ENCODE measurements at places on chromosomes 13 and 19.

- DNase-seq, result no peak
Observed at GRCh38 chr19:45601524-45602374, at the start of gene GPR4. GPR4 (minus strand) TSS chr19:45602212; CDS start chr19:45591866, 10,346 bp downstream.

DNA sequence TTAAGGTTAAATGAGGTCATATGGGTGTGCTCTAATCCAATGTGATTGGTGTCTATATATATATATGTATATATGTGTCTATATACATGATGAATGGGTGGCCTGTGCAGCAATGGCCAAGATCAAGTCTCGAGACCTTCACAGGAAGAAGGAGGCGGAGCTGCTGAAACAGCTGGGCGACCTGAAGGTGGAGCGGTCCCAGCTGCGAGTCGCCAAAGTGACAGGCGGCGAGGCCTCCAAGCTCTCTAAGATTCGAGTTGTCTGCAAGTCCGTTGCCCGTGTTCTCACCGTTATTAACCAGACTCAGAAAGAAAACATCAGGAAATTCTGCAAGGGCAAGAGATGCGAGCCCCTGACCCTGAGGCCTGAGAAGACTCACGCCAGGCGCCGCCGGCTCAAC is 109.8 kb downstream of the EFNB2 start:
- DNase-seq, result no peak

DNA sequence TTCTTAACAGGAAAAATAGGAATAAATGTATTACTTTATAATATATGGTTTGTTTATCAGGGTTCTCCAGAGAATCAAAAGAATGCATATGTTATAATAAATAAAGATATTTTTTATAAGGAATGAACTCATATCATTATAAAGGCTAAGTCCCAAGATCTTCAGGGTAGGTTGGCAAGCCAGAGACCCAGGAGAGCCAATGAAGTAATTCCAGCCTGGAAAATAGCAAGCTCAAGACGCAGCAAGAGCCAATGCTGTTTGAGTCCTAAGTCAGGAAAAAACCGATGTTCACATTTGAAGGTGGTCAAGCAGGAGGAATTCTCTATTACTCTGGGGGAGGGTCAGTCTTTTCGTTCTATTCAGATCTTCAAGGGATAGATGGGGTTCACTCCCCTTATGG is 490.0 kb downstream of the PCDH20 start:
- DNase-seq, result no peak

- peak; percentile 70 for DNase-seq
Observed at GRCh38 chr19:36605101-36605876, at the start of gene ZNF382. ZNF382 (plus strand) TSS chr19:36605313; CDS start chr19:36609915, 4,602 bp downstream.

- DNase-seq, result no peak
Observed at GRCh38 chr13:41354416-41354815, 43.3 kb downstream of the NAA16 start.

DNA sequence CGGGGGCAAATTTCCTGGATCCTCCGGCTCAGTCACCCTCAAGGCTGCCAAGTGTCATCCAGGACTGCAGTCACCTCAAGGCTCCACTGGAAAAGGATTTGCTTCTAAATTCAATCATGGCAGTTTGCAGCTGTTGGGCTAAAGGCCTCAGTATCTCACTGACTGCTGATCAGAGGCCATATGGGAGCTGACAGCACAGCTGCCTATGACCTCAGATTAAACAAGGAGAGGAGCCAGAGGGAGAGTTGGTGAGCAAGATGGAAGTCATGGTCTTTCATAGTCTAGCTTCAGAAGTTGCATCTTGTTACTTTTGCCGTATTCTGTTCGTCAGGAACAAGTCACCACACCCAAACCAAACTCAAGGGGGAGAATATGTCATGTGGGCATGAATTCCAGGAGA is 849.7 kb downstream of the UQCRFS1 start:
- DNase-seq, result no peak

- no peak for DNase-seq
Observed at GRCh38 chr19:30873003-30873402, 476.2 kb downstream of the TSHZ3 start.

GRCh38 chr19:45117167-45117594 is 24.2 kb downstream of the PPP1R37 start:
- DNase-seq, result no peak

- peak; percentile 57 for DNase-seq
Observed at GRCh38 chr13:98853771-98854221, 101.3 kb upstream of the SLC15A1 start.

- no peak for DNase-seq
Observed at GRCh38 chr19:245457-245856, 45.7 kb downstream of the PLPP2 start.

- DNase-seq, result no peak
Observed at GRCh38 chr19:7691497-7691896, 10.4 kb downstream of the FCER2 start.

GRCh38 chr13:49838989-49839388 is 46.5 kb upstream of the KPNA3 start:
- DNase-seq, result no peak

DNA sequence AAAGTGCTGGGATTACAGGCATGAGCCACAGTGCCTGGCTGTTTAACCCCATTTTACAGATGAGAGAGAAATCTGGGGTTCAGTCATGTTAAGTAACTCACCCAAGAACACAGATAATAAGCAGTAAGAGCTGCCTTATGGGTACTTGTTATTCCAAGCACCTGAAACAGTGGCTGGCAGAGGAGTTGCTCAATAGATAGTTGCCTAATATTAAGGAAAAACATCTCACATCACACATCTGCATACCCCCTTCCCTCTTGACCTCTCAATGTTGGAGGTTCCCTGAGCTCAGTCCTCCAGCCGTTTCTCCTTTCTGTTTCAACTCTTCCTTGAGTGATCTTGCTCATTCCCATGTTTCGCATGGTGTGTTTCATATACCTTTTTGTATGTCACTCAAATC is 401.9 kb downstream of the KLF12 start:
- DNase-seq, result no peak

- DNase-seq, result peak; percentile 38
Observed at GRCh38 chr13:31769575-31769974, 30.2 kb downstream of the RXFP2 start.

DNA sequence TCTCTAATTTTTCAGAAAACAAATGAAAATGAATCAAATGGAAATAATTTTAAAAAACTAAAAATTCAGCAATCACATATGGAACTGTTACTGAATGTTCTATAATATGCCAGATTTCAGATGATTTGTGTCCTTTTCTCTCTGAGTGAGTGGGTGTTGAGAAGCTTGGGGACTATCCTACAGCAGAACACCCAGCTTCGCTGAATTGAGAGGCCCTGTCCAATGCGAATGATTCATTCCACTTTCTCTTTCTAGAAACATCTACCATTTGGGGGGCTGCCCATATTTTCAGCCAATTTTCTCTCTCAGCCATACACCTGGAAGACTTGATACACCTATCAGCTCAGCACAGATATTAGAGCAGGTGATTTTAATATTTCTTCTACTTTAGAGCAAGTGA is 1666.7 kb downstream of the EFNB2 start:
- DNase-seq, result no peak

DNA sequence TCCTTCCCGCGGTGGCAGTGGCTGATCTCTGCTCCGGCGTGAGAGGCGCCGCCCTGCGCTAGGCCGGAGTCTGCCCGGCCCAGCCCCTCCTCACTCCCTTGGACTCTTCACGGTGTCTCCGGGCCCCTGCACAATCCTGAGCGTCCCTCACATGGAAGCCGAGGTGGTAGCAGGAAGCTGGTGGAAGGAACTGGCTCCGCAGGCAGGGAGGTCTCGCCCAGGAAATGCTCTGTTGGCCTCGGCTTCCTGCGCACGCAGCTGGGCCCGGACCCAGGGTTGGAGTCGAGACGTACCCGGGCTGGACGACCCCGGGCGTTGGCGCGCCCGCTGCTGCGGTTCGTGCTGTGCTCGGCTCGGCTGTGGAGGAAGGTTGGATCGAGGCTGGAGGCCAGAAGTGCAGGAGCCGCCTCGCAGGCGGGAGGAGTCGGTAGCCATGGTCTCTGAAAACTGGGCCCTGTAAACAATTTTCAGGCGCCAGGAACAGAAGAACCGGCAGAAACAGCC is 46.3 kb downstream of the ZNF724 start:
- no peak for DNase-seq

DNA sequence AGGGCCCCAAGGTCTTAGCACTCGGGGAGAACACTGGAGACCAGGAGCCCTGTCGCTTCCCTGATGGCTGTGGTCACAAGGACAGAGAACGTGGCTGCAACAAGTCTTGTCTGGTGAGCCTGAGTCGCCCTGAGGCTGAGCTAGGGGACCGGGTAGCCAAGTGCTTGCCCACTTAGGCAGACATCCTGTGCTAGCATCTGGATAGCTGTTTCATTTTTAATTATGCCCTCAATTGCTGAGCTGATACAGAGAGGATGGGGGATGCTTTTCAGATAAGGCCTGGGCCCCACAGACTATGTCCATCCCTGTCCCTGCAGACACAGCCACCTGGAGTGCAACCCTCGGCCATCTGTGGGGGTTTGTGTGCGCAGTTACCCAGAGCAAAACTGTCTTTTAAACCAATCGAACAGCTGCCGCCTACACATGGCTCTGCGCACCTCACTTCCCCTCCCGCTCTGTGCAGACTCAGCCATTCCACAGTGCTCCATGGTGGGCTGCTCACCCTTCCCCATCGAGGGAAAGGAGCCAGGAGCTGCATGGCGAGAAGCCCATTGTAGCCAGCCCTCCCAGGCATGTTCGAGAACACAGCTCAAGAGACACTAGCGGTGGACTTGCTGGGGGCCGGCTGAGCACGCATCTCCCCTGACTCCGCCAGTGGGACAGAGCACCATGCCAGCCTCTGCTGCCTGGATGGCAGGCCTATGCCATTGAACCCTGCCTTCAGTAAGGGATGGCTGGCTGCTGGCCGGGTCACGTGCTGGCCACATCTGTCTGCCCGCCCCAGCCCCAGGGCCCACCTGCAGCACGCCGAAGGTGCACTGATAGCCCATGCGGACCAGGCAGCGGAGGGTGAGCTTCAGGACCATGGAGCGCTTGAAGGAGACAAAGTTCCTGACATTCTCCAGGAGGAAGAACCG is 19.4 kb upstream of the EIF3G start:
- DNase-seq, result no peak

GRCh38 chr13:25743421-25743820 is 308.4 kb downstream of the SHISA2 start:
- no peak for DNase-seq

DNA sequence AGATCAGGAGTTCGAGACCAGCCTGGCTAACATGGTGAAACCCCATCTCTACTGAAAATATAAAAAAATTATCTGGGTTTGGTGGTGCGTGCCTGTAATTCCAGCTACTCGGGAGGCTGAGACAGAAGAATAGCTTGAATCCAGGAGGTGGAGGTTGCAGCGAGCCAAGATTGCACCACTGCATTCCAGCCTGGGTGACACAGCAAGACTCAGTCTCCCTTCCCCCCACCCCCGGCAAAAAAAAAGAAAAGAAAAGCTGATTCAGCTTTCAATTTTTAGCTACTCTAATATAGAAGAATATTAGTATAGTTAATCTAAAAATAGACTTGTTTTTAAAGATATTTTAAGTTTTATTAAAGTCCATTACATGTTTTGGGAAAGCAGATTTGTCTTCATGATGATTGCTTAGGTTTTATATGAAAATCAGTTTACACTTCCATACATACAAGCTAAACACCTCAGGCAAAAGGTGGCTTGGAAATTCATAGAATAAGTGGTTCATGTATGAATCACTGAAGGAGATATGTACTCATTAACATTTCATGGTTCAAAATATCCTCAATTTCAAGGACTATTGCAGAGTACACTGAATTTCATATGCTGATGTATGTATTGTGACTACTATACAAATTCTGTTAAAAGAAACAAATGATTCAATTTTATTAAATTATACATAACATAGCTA is 165.2 kb downstream of the TDRD3 start:
- DNase-seq, result peak; percentile 12

DNA sequence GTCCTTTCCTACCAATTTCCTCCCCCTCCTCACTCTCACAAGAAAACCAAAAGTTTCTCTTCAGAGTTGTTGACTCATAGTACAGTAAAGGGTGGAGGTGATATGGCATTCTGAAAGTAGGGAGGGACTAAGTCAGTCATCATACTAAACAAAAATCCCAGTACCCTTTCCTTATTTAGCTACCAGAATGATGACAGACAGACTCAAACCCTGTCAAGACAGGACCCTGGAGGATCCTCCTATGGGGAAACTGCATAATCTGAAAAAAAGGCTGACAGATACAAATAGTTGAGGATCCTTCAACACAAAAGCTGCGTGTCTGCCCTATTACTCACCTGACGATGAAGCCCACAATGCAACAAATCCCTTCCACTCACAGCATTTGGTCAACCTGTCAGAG is 55.5 kb downstream of the CYSLTR2 start:
- DNase-seq, result no peak

- no peak for DNase-seq
Observed at GRCh38 chr13:95207769-95208366, 93.4 kb downstream of the ABCC4 start.

DNA sequence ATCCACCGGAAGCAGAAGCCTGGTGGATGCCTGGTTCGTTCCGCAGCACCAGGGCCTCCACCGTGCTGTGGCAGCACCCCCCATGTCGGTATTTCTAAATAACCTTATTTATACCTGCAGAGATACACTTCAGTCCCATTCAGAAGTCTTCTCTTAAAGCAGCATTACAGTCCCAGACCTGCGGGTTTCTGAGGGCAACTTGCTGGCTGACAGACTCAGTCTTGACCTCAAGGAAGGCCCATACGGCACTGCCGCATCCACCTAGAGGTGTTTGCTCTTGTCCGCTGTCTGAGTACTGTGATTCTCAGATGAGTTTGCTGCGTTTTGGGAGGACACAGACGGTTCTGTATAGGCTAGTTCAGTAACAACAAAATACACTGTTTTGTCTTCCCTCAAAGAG is 16.9 kb upstream of the TEX29 start:
- no peak for DNase-seq

- DNase-seq, result no peak
Observed at GRCh38 chr19:2231621-2232221, 4.4 kb downstream of the PLEKHJ1 start.

GRCh38 chr13:30715372-30715756 is 20.0 kb upstream of the ALOX5AP start:
- no peak for DNase-seq

GRCh38 chr13:27979001-27979643 is 9.4 kb downstream of the URAD start:
- no peak for DNase-seq

- no peak for DNase-seq
Observed at GRCh38 chr19:50162988-50163387, at the start of gene IZUMO2. IZUMO2 (minus strand) TSS chr19:50163281; CDS start chr19:50163194, 87 bp downstream.

DNA sequence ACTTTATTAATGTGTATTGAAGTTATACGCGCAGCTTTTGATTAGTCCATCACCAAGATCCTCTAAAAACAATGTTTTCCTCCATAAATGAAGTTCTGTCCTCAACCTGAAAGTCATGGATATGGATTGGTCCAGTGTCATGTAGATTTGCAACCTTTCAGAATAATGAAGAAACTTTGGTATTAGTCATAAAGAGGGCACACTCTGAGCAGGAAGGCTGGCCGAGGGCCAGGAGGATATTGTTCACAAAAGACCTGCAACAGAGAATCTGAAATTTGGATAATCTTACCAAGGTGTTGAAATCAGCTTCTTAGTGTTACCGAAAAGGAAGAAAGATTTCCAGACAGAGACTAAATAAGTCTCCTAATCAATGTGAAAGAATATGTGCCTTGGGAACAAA is 20.7 kb downstream of the CLDN10 start:
- peak; percentile 6 for DNase-seq
